Hematopoietic multipotent progenitor cell (in vitro differentiated cells): ENCODE measurements at places on chromosomes 11 and 22. TPM values are rescaled to one million over a fixed set of nuclear protein-coding genes. Genes with fewer than 3 reads are reported as not detected.

Gene MOGAT2
- total RNA-seq, result under 0.01 TPM

GRCh38 chr22:40616578-40616977, 19.9 kb downstream of the MRTFA start:
- DNase-seq, result no peak

GRCh38 chr22:30010789-30011405, 69.4 kb upstream of the HORMAD2 start:
- no peak for DNase-seq

DNA sequence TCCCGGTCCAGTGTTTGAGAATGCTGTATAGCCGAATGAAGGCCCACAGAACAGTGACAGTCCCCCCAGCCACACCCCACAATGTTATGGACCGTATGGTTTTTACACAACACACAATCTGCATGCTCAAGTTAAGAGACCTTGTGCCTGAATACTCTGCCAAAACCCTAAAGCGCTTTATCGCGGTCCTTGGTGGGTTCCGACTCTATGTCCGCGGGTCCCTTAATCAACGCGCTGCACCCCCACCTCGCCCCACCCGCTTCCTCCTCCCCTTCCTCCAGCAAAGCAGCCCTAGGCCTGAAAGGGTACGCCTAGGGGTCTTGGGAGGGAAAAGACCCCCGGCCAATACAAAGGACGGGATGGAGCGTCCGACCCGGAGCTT, 442 bp downstream of the COPB1 start:
- peak; percentile 48 for DNase-seq
